ENCODE measurements at places on chromosomes 6 and 20.

GRCh38 chr20:37803438-37804307 is 99.3 kb upstream of the VSTM2L start:
- no peak for DNase-seq

GRCh38 chr6:112575309-112575834 is 228.2 kb downstream of the RFPL4B start:
- DNase-seq: no peak

DNA sequence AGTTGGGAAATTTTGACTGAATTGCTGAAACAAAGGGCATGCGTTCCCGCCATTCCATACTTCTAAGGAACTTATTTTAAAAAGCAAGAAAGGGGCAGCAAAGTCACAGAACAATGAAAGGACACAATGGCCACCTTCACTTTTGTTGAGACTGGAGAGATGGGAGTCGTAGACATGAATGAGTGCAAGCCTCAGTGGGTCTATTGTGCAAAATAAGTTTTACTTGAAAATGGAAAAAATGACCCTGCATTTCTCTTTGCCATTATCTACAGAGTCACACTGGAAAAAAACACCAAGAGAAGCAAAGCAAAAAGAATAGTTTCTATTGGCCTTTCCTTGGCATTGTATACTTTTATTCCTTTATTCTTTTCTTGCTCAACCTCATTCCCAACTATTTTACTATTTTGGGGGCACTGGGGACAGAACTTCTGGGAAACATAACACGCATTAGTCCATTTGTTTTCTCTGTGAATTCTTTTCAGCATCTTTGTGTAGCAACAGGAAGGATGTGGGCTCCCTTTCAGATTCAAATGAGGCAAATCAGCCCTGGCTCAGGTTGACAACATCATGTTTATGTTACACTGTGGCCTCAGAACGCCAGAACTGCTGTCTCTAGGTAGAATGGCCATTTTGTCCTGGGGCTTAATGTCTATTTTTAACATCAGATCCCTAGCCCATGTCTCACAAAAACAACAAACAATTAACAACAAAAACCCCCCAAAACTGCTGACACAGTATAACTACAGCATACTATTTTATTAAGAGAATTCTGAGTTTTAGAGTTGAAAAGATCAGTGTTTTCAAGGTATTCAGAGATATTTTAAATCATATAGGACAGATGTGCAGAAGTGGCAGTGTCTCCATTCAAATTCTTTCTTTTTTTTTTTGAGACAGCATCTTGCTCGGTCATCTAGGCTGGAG is 122.2 kb downstream of the FYN start:
- no peak for DNase-seq

DNA sequence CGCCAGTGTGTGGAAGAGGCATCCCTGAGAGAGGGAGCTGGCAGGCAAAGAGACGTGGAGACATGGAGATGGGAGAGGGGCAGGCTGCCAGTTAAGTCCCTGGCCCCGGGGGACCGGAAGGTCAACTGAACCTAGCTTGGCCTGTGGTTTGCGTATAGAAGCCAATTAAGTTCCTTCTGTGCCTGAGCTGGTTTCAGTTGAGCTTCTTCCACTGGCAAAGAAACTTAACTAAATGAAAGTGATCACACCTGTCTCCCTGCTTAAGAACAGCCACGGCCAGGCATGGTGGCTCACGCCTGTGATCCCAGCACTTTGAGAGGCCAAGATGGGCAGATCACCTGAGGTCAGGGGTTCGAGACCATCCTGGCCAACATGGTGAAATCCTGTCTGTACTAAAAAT is 26.7 kb upstream of the NNAT start:
- no peak for DNase-seq

- no peak for DNase-seq
Observed at GRCh38 chr20:8062756-8063155, 43.2 kb upstream of the TMX4 start.

- no peak for DNase-seq
Observed at GRCh38 chr6:109456111-109456583, 575 bp upstream of the MICAL1 start.

GRCh38 chr6:151254451-151255081 is 14.8 kb downstream of the AKAP12 start:
- no peak for DNase-seq

- no peak for DNase-seq
Observed at GRCh38 chr20:22826306-22827230, 208.5 kb upstream of the SSTR4 start.

DNA sequence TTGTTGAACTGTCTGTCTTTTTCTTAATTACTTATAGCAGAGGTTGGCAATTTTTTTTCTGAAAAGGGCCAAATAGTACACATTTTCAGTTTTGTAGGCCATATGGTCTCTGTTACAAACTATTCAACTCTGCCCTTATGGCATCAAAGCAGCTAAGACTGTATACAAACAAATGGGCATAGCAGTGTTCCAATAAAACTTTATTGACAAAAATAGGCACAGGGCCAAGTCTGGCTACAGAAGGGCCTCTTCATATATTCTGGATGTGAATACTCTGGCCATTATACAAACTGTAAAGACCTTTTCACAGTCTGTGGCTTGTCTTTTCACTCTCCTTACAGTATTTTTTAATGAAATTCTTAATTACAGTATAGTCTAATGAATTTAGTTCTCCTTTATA is 132.1 kb downstream of the PREX1 start:
- no peak for DNase-seq

DNA sequence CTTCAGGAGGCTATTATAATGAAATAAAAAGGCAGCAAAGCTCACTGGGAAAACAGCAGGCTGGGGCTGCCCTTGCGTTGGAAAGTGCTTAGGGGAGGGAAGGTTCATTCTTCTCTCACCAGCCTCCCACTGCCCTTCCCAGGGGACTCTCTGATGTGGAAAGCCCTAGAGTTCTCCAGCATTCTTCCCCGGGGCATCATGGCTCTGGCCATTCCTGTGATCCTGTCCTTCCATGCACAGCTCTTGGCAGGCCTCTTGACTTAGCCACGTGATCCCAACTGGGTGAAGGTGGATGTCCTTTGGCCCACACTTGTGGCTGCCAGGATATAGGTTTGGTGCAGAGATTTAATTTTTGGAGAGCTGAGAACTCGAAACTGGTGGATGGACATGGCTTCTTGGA is 58.0 kb upstream of the ZNF831 start:
- no peak for DNase-seq

GRCh38 chr20:63751471-63752271 is 12.1 kb downstream of the SLC2A4RG start:
- peak; percentile 50 for DNase-seq

GRCh38 chr6:150269130-150269856 is 99.5 kb upstream of the IYD start:
- no peak for DNase-seq

- no peak for DNase-seq
Observed at GRCh38 chr6:115554060-115554459, 506.6 kb downstream of the FRK start.

- DNase-seq: no peak
Observed at GRCh38 chr20:31708736-31709534, 13.7 kb downstream of the BCL2L1 start.

DNA sequence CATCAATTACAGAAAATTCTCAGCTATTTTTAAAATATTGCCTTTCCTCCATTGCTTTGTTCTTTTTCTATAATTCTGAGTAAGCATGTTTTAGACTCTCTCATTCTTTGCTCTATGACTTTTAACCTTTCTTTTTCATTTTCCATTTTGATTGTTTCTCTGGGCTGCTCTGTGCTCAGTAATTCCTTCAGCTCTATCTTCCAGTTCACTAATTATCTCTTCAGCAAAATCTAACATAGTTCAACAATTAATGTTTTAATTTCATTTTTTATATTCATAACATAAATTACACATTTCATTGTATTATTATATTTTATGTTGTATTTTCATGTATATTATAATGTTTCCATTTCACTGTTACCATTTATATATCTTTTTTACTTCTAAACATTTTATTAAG is 198.8 kb upstream of the NOX3 start:
- no peak for DNase-seq

- DNase-seq: no peak
Observed at GRCh38 chr20:50516180-50516934, 6.2 kb downstream of the PTPN1 start.

- no peak for DNase-seq
Observed at GRCh38 chr6:17768388-17768787, 61.7 kb upstream of the NUP153 start.

- DNase-seq: no peak
Observed at GRCh38 chr20:57559289-57559634, 1.6 kb upstream of the PCK1 start.

DNA sequence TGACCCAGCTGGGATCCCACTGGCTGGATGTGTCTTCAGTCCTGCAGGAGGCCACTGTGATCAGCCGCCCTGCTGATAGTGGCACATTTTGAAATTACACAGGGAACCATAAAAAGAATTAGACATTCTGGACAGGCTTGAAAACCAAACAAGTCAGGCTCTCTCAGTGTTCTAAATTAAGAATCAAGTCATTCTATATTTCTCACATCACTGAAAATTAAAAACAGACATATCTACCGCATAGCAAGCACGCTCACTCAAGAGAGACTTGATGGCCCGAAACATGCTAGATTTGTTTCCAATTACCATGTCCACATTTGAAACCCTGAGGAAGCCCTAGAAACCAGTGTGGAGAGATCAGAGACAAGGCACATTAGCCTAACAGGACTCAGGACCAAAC is 57.7 kb downstream of the NFATC2 start:
- no peak for DNase-seq

DNA sequence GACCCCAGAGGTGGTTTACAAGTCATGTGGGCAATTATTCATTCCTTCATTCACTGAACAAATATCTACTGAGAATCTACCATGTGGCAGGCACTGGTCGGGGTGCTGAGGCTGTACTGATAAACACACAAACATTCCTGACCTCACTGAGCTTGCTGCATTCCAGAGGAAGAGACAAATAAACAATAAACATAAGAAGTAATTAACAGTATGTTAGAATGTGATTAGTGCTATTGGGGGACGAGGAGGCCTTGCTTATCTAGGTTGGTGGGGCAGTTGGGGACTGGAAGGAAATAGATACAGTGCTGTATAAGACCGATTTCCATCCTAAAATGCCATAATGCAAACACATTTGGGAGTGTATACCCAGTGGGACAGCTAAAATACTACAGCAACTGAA is 44.1 kb downstream of the MAK start:
- DNase-seq: no peak

- no peak for DNase-seq
Observed at GRCh38 chr6:111282515-111282914, 195.2 kb downstream of the SLC16A10 start.

GRCh38 chr6:26033085-26033940 is 53.9 kb upstream of the HFE start:
- DNase-seq: peak; percentile 72

DNA sequence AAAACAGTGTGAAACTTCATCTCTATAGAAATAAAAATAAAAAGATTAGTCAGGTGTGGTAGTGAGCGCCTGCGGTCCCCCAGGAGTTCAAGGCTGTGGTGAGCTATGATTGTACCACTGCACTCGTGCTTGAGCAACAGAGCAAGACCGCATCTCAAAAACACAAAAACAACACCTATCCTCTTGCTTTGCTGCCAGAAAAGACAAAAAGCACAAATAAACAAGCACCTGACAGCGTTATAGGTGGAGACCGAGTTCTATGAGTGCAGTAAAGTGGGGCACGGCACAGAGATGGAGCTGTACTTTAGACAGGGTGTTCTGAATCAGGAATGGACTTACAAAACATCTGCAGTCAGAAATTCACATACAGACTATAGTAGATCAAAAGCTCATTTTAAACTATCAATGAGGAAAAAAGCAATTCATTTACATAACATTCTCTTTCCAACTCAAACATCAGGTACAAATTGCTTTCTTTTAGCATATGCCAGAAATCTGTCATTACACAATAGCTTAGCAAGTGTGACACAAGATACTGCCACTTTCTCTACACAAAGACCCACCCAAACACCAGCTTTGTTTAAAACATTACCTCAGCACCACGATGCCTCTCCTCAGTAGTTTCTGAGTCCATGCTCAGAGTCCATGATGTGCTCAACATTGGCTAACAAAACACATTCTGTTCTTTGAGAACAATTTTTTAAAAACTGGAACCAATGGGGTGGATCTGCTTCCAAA is 10.1 kb downstream of the EZR start:
- DNase-seq: no peak

DNA sequence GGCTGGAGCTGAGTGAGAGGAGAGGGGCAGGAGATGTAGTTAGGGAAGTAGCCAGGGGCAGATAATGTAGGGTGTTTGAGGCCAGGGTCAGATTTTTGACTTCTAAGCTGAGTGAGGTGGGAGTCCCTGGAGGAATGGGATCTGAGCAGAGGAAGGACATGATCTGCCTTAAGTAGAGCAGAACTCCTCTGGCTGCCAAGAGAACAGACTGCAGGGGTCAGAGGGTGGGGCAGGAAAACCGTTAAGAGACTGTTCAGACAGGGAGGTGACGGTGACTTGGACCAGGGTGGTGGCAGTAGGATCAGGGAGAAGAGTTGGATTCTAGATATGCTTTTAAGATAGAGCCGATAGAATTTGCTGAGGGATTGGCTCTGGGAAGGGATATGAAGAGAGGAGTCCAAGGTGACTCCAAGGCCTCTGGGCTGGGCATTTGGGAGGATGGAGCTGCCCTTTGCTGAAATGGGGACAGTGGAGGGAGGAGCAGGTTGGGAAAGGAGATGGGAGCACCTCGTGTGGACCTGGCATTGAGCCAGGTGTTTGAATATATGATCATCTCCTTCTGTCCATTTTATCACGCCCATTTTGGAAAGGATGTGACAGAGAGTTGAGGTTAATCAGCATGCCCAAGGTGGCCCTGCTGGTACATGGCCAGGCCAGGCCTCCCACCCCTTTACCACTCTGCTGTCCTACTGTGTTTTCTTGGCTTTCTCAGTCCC is 18.8 kb downstream of the EYA2 start:
- no peak for DNase-seq

GRCh38 chr6:34969662-34970265 is 80.7 kb downstream of the ANKS1A start:
- DNase-seq: no peak

GRCh38 chr6:167341038-167341583 is 16.2 kb downstream of the TTLL2 start:
- no peak for DNase-seq

GRCh38 chr6:130859161-130859867 is 32.1 kb downstream of the SMLR1 start:
- no peak for DNase-seq

DNA sequence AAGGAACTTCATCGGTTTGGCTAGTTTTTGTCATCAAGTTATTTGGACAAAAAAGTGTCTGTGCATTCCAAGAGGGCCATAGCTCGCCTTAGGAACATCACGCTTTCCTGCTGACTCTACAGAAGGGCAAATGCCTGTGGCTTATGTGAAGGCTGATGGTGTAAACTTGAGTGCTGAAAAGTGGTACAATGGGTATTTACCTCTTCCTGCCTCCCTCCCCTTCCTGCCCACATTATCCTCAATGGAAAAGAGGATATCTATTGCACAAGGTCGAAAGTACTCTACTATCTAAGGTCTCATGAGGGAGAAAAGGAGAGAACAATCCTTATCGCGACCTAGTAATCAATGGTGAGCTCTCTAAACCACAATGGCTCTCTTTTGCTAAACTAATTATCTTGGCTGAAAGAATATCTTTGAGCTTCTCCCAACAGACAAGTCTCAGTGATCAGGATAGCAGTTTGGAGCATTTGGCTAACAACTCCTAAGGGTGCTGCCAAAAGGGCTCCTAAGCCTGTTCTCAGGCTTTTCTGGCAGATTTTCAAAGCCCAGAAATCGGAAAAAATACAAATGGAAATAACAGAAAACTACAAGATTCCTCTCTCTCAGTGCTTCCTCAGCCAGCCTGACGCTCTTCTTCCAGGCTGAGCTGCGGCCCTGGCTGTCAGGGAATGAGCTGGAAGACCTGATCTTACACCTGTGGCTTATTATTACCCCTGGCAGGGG is 42.6 kb upstream of the ENPP1 start:
- no peak for DNase-seq
